KG1 (cell line): ENCODE measurements at places on chromosomes 4 and X.

DNA sequence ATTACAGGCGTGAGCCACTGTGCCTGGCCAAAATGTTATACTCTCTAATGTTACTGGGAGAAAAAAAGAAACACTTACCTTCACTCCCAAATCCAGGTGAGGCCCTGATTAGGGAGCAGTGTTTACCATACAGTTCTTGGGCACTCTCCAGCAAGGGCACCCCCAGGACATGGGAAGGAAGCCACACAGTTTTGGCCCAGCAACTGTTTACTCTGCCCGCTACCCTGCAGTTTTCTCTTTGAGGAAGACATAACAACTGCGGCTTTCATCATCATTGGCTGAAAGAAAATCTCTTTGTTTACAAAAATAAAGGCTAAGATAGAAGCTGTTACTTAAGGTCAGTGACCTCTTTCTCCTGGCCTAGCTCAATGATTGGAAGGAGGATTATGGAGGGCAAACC is 145.5 kb upstream of the DUSP21 start:
- no peak for DNase-seq

GRCh38 chr4:78779280-78779679 is 3.1 kb downstream of the BMP2K start:
- DNase-seq, result no peak

DNA sequence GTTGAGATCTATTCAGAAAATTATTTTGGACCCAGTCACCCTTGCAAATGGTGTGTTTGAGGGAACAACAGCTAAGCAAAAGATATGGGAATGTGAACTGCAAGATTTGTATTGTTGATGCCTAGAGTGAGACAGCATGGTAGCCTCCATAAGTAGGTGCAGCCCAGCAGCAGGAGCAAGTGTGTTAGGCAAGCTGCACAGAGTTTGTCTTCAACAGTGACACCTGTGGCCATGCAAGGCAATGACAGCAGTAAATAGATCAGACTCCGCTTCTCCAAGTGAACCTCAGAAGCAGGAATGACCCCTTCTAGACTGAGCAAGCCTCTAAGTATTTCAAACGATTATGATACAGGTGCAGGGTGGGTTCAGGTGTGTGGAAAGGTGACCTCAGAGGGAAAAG is 133.4 kb upstream of the MSX1 start:
- no peak for DNase-seq

DNA sequence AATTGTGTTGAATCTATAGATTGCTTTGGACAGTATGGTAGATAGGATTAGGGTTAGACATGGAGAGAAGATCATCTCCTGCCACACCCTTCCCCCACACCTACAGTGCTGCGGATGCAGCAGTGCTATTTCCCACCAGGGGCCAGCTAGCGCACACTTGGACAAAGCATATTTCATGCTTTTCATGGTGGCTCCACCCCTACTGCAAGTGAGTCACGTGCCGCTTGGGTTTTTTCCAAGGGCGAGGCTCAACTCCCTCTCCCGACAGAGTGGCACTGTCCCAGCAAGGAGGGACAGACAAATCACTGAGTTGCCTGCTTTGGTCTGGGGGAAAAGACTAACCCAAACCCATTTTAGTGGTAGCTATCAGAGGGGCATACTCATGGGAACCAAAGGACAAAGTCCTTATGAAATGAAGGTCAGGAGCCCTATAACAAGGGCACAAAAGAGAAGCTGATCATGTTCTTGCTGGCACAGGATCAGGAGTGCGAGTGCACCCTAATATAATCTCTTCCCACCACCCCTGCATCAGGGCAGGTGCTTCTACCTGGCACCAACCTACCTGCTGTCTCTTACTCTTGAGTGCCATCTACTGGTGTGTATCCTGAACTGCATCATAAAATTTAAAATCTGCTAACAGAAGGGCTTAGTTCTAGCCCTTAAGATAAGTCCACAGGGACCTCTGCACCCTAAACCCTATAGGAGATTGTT is 55.1 kb upstream of the PGAM4 start:
- peak; percentile 6 for DNase-seq

DNA sequence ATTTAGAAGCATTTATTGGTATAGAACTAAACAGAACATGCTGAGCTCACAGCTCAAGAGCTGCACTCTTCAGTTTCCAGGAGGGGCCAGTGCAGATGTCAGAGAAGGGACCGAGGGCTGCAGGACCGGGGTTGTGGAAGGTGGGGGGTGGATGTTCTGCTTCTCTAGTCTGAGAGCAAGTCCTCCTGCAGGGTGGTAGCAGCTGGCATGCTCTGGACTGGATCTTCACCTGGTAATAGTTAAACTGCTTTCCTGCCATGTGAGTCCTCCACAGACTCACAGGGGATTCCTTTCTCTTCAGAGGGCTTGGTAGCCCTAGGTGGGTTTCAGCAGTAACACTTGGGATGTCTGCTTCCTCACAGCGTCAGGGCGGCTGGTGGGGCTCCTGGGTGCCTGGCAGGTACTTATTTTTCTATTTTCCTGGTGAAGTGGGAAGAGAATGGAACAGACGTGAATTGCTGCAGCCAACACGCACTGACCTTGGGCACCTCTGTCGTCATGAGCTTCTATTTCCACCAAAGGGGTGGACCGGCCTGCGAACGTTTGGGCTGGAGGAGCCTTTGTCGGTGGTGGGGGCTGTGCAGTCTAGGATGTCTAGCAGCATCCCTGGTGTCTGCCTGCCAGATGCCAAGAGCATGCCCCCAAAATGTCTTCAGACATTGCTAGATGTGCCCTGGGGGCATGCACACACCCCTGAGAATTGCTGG is 2.5 kb downstream of the MAEA start:
- DNase-seq, result no peak

- DNase-seq, result no peak
Observed at GRCh38 chr4:52948057-52948423, 85.9 kb downstream of the RASL11B start.

DNA sequence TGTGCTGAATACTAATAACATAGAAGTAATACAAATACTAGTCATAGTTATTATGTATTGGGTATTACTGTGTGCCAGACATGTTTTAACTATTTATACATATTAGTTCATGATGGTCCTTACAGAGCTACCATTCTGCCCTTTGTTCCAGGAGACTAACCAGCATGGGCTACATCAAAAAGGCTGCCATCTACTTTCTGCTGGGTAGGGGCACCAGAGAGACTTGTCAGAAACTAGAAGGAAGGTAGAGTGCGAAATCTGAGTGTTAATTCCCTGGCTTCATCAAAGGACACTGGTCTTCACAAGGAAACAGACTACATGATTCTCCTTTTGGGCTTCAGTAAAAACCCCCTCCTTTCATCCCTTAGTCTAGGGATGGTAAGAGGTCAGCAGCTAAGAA is 347.8 kb downstream of the GBA3 start:
- no peak for DNase-seq

GRCh38 chr4:144989306-144989705 is 108.7 kb downstream of the ANAPC10 start:
- DNase-seq, result no peak

GRCh38 chrX:6383917-6384316 is 151.0 kb downstream of the VCX3A start:
- no peak for DNase-seq

- no peak for DNase-seq
Observed at GRCh38 chrX:38112566-38112965, 106.2 kb downstream of the SYTL5 start.

DNA sequence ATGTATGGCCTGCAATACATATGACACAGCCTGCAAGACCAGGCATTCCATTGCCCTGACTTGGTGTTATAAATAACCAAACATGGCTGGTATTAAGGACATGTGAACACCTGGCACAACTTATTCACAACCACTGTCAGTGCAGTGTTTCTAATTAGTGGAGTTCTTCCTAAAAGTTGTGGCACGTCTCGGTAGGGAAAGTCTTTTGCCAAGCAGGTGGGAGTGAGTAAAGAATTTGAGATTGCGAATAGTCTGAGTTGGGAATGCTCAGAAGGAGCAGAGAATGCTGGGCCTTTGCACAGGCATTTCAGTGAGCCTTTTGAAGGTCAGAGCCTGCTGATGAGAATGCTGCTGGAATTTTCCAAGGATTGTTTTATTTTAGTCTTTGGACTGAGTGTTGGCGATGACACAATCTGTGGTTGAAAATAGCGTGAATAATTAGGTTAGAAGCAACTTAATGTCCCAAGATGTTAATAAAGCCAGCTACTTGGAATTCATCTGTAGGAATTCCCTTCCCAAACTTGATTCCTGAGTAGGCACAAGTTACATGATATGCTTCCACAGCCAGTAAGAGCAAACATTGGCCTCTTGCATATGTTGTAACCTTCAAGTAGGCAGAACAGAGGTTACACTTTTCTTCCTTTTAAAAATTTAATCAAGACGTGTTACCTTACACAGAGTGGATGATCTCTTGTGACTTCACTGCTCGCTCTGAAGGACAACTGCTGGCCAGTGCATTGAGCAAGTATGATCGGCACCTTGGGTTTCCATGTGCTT is 83.6 kb upstream of the PGRMC2 start:
- DNase-seq, result no peak

GRCh38 chr4:53116954-53117353 is 248.9 kb downstream of the SCFD2 start:
- no peak for DNase-seq

- no peak for DNase-seq
Observed at GRCh38 chr4:53477636-53478035, 100.2 kb downstream of the FIP1L1 start.

DNA sequence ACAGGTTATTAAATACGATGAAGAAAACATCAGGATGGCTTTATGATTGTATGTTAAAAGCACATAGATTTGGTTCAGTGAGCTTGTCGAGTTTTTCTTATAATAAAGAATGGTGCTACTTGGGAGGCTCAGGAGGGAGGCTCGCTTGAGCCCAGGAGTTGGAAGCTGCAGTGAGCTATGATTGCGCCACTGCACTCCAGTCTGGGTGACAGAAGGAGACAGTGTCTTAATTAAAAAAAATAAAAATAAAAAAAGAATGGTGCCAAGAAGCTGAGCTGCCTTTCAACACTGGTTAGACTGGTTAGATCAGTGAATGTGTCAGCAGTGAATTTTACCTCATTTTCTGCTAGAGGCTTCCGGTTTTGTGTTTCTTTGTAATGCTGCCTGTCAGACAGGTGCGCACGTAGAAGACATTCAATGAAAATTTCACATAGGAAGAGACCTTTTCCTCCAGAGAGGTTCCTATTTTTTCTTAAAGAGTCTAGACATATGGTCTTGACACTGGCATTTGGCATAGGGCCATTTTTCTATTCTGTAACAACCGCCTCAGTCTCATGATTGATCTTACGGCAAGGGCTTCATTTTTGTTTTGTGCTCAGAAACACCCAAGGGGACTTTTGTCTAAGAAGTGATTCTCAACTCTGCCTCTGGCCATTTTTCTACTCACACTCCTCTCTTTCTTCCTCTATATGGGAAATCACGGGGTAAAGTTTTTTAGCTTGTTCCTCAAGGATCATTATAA is 15.0 kb upstream of the ARSF start:
- no peak for DNase-seq

DNA sequence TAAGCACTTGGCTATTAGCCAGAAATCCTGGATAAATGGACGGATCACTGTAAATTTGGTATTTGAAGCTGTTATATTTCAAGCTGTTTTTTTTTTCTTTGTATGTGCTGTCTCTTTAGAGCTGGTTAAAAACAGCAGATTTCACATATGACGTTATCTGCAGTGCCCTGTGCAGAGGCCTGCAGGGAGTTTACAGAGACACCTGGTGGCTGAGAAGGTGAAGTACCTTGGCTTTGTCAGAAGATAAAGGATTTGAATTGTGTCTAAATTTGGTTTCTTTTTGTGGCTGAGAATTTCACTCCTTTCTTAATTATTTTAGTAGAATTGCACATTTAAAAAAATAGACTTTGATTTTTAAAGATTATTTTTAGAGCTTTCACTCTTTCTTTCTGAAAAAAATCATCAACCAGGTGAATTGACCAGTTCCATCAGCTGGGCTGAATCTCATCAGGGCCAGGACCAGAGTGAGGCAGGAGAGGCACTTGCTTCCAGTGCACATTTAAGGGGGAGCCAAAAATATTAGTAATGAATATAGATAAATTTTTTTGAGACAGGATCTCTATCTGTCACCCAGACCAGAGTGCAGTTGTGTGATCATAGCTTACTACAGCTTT is 9.6 kb upstream of the CHRNA9 start:
- DNase-seq, result peak; percentile 46

DNA sequence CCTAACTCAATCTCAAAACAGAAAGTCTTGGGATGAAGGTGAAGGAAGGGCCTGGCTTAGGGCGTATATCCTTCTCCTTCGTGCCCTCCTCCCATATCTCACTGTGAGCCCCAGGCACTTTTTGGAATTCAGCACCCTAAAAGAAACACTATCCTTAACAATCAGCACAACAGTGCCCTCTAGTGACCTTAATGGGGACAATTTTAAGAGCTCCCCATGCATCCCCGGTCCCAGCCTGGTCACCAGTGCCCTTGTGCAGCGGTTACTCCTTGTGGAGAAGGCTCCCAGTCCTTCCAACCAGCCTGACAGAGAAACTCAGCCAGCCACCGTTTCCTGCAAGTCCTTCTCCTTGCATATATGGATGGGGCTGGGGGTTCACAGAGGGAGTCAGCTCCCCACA is 4.2 kb downstream of the PAK3 start:
- no peak for DNase-seq

DNA sequence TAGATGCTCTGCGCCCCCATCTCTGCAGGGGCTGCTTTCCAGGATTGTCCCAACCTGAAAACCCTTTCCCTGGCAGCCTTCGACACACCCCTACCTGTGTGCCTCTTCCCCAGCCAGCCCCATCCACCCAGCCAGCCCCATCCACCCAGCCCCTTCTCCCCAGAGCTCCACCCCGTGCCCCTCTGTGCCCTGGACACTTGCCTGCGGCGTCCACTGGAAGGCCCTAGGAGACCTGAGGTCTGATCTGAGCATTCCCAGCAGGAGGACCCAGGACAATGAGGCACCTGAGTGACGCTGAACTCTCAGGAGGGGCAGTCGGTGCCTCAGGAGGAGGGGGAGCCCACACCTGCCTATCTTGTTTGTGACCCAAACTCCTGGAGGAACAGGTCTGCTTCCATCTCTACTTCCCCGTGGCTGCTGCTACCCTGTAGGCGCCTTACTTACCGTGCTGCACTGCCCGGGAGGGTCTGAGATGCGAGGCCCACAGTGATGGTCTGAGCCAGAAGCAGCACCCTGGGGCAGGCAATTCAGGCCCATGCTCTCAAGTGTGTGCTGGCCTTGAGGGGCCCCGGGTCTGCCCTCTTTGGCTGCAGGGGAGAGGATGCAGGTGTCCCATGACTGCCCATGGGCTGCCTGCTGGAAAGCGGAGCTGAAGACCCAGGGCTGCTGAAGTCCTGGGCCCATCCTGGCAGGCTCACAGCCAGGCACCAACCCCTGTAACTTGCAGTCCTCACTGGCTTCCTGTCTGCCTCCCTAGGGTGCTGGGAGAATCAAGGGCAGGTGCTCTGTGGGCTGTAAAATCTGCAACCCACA is 4.9 kb downstream of the LRPAP1 start:
- no peak for DNase-seq

DNA sequence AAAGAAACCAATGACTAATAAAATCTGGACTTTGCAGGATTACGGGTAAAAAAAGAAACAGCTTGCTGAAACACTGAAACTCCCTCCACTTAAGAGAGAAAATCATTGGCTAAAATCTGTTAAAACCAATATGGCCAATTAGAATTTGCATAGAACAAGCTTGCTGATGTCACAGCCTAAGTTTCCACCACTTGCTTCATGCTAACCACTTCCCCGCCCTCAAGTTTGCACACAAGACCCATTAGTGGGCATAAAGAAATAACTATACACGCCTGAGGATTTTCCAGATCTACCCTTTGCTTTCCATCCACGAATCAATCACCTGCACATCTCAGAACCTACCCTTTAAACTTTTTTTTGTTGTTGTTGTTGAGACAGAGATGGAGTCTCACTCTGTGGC is 42.7 kb upstream of the PHEX start:
- no peak for DNase-seq

GRCh38 chr4:108426493-108426892 is 193.9 kb upstream of the RPL34 start:
- DNase-seq, result no peak

- no peak for DNase-seq
Observed at GRCh38 chrX:3143043-3143799, 102.0 kb downstream of the ARSF start.
